ENCODE measurements at places on chromosomes 6 and 20.

- no peak for DNase-seq
Observed at GRCh38 chr20:17733767-17734304, 34.1 kb downstream of the BANF2 start.

- DNase-seq: peak; percentile 56
Observed at GRCh38 chr20:14142171-14142570, 146.9 kb downstream of the MACROD2 start.

GRCh38 chr6:52365317-52365716 lies 3.4 kb downstream of the PAQR8 start:
- DNase-seq: no peak

DNA sequence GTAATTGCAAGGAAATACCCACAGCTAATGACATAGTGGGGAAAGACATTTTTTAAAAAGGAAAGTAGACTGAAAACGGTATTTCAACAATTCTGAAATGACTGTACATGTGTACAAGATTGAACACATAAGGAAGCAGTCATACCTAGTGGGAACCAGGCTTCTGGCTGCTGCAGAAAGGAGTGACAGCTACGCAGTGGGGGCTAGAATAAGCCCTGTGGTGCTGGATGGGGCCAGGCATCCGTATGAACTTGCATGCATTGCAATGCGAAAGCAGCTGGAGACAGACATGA lies 54.9 kb upstream of the GPR31 start:
- DNase-seq: no peak

DNA sequence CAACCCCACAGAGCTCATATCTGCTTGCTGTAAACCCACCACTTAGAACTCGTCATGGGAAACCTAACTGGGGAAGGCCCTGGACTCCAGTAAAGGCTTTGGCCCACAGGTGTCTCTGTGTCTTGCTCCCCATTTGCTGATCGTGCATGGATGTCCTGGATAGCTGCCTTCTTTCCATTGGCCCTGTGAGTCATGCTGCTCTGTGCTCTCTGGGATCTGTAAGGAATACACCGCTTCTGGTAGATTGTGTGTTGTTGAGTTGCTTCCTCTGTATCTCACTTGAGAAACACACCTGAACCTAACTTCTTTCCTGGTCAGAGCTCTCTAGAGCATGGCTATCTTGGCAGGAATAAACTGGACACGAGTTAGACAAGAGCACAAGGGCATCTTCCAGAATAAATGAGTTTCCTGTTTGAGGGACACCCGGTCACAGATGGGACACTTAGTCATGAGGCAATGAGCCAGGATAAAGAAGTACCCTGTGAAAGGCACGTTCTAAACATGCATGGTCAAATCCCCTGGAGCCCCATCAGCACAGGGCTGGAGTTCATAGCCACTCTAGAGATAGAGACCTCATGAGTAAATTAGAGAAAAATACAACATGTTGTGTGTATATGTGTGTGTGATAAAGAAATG lies 99.6 kb upstream of the TMEM170B start:
- no peak for DNase-seq

DNA sequence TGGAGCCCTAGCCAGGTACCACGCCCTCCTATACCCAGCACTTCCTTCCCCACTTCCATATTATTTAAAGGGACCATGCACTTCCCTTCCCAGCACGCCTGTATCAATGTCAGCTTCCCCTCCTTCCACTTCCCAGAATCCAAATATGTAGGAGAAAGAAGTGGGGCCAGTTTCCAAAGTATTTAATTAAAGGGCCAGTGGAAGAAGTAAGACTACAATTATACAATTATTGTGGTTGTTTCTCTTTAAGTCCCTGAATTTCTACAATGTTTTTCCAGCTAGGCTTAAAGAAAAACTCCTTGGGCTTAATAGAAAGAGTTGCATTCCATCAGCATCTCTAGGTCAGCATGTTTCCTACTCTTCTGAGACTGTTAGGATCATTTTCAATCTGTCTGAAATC lies 515.8 kb downstream of the PREX1 start:
- no peak for DNase-seq

DNA sequence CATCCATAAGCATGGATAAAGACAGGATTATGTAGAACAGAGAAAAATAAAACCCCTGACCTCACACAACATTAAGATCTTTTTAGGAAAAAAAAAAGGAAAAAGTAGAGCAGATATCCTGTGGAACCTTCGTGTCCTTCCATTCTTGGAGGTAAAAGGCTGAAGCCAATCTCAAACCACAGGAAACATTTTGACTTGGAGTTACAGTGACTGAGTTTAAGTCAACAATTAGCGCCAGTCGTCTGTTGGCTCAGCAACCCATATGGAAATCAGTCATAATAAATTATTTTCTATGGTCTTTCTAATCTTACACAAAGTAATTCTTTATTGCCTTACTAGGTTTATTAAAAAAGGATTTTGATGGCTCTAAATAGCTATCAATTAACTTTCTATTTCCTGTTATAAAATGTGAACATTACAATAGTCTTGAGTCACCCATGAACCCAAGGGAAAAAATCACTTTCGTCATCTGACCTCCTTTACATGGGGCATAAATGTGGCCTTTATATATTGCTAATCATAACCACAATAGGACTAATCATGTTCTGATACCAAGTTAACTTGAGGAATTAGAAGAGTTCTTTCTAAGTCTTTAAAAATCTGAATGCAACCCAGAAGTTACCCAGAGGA lies 592.9 kb downstream of the TFAP2B start:
- DNase-seq: no peak

GRCh38 chr6:2492686-2493523 lies 247.5 kb upstream of the GMDS start:
- no peak for DNase-seq

DNA sequence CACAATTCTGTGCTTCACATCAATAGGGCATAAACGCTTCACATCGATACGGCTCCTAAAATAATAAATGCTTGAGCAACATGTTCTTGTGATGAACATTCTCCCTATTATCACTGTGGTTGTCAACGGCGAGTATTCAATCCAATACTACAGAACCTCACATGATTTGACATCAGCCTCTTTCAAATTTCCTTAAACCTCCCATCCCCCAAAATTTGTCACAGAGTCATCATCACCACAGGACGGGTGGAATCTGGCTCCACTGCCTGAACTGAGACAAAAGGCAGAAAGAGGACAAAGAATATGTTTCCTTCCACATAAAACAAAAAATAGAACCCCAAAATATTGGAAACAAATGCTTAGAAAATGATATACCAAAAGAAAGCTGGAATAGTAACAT lies 7.3 kb downstream of the THEMIS start:
- DNase-seq: no peak

- no peak for DNase-seq
Observed at GRCh38 chr20:13419477-13419876, 198.4 kb downstream of the ISM1 start.

DNA sequence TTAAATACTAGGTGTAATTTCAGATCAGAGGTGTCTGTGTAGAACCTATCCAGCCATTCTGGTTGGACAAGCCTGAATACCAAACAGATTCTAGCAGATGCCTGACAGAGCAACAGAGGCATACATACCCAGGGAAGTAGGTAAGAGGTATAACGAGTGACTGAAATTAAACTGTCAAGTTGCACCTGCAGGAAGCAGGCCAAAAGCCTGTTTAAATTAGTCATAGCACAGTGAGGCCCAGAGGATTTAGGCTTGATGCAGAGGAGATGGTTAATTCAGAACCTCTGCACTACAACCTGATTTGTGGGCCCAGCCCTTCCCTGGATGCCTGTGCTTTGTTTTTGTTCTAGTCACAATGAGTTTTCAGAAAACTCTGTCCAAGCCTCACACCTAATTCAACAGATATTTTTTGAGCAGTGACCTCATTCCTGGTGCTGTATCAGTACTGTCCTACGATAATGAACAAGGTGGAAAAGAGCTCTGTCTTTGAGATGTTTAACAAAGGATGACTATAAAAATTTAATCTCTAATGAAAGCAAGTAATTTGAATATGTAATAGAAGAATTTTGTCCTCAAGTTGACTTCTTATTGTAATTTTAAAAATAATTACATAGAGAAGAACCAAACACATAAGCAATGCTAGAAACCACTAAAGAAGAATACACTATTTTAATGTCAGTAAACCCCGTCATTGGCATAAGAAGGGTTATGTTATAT lies 31.7 kb downstream of the C6orf58 start:
- no peak for DNase-seq
